Cerebellum (tissue), 4 donors: ENCODE measurements at places on chromosomes 1 and 21. TPM values are rescaled to one million over a fixed set of nuclear protein-coding genes. Genes with fewer than 3 reads are reported as not detected.

DNA sequence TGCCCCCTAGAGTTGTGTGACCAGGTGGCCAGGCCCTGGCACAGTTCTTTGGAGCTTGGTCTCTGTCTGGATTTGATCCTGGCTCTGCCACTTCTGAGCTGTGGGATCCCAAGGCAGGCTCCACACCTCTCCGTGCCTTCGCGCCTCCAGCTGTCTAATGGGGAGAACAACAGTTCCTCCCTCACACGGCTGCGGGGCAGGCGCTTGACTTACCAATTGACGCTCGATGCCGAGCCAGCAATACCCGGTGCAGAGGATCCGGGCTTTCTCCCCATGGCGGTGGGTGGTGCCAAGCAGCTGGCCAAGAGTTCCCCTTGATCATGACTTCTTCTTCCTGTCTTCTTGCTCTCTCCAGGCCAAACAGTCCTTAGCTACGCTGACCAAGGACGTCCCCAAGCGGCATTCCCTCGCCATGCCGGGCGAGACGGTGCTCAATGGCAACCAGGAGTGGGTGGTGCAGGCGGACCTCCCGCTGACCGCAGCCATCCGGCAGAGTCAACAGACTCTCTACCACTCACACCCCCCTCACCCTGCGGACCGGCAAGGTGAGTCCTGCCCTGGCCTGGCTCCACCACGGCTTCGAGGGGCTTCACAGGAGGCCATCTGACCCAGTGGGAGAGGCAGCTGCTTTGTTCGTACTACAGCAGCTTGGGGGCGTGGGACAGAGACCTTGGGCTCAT lies 97.7 kb upstream of the TMEM51 start:
- no peak for DNase-seq

GRCh38 chr21:36229181-36229580 lies 72.6 kb downstream of the DOP1B start:
- peak; percentile 40 for DNase-seq

- DNase-seq = no peak
Observed at GRCh38 chr1:112251766-112252506, 144.1 kb upstream of the CTTNBP2NL start.

GRCh38 chr1:197649188-197649587 lies 126.1 kb downstream of the DENND1B start:
- no peak for DNase-seq

The SGIP1 gene
- 100 TPM for total RNA-seq

DNA sequence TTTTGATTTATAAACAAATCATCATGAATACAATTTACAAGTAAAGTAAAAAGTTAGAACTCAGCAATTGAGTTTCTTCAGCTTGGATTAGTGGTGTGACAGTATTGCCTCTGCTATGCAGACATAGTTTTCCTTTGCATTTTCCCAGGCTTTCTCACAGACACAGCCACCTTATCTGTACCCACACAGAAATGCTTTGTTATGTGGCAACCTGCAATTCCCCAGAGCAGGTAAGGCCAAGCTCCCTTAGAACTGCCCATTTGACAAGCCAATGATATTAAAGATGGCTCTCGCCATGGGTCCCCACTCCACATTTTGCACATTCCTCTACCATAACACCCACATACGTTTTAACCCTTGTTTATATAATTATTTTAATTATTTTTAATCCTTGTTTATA lies 14.2 kb downstream of the FMO5 start:
- DNase-seq = no peak

The ERRFI1 gene
- 22.0 TPM for total RNA-seq

GRCh38 chr1:153536671-153537375 lies 1.0 kb upstream of the S100A6 start:
- DNase-seq = peak; percentile 17

GRCh38 chr1:63892632-63893395 lies 119.0 kb downstream of the ROR1 start:
- DNase-seq = peak; percentile 75

The WNT4 gene
- 3.7 TPM for total RNA-seq

The GBP4 gene
- total RNA-seq = 0.91 TPM

- no peak for DNase-seq
Observed at GRCh38 chr1:216766633-216767327, 43.6 kb upstream of the ESRRG start.

GRCh38 chr1:225757927-225758656 lies 19.5 kb upstream of the SRP9 start:
- DNase-seq = no peak

The PPCS gene
- 17.7 TPM for total RNA-seq

DNA sequence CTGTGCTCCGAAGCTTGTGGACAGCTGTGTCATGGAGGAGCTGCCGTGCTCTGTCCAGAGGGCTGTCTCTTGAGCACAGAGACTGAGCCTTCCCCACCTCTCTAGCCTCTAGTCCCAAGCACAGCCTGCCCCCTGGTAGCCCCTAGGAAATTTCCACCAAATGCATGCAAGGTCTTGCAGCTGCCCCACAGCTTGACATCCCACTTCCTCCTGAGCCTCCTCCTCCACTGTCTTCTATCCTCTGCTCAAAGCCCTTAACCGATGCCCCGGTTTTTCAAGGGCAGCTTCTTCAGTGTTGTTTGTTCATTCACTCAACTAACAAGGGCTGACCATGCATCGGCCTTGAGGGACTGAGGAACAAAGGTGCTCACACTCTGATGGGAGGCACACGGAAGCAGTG lies 20.6 kb upstream of the PROK1 start:
- DNase-seq = no peak

The ADGRL2 gene
- total RNA-seq = 416 TPM

DNA sequence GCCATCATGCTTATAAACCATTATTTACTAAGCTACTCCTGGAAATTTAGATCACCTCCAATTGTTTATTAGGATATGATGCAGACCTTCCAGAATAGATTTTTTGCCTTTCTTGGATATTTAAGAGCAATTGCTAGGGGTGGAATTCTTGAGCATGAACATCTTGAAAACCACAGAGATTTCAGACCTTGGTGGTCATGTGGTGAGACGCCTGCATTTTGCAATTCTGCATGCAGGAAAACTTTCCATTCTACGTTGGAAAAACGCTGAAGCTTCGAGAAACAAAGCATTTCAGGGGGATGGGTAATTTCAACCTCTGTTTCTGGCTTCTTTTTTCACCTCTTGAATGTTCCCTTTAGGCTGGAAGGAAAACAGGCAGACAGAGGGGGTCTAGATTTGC lies 596.3 kb downstream of the KIF26B start:
- DNase-seq = no peak
